ENCODE measurements at places on chromosomes 6 and 20.

- DNase-seq = no peak
Observed at GRCh38 chr6:99330159-99330558, 19.3 kb downstream of the FAXC start.

DNA sequence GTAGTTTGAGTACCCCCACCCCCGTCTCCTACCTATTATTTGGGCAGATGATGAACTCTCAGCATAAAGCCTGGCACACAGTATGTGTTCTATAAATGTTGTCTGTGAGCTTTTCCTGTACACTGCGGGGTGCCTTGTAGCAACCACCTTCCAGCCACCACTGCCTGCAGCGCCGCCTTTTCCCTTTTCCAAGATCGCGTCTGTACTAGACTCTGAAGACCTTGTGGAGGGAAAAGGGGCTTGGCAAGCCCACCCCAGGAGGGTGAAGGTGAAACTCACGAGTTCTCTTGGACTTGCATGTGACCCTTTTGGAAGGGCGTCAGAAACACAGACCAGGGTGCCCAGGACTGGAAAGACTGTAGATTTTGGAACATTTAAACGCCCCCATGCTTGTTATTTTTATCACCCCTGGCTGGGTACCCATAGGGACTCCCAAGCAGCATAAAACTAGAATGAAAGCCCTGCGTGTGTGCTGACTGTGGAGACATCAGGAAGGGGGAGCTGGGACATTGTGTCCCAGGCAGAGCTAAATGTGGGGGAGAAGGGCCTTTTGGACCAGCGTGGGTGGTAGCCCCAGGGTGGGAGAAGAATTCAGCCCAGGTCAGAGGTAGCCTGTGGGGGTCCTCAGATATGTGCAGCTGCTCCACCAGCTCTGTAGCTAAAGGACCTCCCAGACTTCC, 8.3 kb downstream of the BAK1 start:
- no peak for DNase-seq

- DNase-seq = no peak
Observed at GRCh38 chr6:63742060-63742459, 106.5 kb downstream of the PHF3 start.

- no peak for DNase-seq
Observed at GRCh38 chr6:126054258-126054702, 67.9 kb downstream of the TRMT11 start.

- DNase-seq = no peak
Observed at GRCh38 chr20:24638591-24639548, 169.4 kb downstream of the SYNDIG1 start.

DNA sequence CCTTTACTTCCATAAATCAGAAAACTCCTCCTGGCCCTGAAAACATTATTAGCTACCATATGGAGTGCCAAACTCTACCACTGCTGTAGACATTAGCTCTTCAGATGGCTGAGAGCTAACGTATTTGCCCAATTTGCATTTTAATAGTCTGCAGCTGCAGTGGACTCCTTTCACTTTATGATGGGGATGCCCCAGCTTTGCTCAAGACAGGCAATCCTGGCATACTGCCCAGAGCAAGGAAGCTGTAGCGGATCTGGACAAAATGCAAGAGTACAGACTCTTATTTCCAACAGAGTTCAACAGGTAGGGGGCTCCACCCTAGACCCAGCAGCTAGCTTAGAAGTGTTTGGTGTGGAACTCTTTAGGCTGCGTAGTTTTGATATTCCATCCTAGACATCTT, 246.7 kb downstream of the FOXC1 start:
- peak; percentile 56 for DNase-seq

DNA sequence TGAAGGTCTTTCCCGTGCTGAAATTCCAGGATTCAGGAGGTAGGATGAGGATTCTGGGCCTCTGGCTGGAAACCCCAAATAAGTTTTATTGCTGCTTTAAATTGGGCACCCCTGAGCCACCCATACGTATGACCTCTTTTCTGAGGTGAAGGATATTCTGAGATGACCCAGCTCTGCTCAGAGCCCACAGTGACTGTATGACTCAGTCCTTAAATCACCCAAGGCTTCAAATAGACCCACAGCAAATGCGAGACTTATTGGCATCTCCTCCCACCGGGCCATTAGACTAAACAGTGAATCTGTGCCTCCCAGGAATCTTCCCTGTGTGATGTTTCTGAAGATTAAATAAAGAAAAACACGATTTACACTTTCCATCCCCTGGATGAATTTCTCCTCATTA, 9.5 kb downstream of the SIRPG start:
- no peak for DNase-seq

GRCh38 chr6:96963809-96964208, 39.3 kb downstream of the KLHL32 start:
- no peak for DNase-seq

DNA sequence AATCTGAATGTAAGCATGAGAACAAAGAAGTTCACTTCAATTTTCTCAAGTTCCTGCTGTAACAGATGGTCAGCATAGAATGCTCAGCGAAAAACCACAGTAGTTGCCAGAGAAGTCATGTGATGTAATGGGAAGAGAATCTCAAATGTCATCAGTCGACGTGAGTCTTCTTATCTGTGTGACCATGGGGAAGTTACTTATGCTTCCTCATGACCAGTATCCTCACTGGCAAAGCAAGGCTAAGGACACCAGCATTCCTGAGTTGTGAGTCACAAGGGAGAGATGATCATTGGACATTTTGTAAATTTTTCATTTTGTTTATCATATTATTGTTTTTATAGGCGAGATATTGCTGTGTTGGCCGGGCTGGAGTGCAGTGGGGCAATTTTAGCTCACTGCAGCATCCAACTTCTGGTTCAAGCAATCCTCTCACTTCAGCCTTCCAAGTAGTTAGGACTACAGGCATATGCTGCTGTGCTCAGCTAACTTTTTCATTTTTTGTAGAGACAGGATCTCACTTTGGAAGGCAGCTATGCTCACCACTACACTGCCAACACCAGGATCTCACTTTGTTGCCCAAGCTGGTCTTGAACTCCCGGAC, 21.9 kb downstream of the SGK1 start:
- DNase-seq = no peak

DNA sequence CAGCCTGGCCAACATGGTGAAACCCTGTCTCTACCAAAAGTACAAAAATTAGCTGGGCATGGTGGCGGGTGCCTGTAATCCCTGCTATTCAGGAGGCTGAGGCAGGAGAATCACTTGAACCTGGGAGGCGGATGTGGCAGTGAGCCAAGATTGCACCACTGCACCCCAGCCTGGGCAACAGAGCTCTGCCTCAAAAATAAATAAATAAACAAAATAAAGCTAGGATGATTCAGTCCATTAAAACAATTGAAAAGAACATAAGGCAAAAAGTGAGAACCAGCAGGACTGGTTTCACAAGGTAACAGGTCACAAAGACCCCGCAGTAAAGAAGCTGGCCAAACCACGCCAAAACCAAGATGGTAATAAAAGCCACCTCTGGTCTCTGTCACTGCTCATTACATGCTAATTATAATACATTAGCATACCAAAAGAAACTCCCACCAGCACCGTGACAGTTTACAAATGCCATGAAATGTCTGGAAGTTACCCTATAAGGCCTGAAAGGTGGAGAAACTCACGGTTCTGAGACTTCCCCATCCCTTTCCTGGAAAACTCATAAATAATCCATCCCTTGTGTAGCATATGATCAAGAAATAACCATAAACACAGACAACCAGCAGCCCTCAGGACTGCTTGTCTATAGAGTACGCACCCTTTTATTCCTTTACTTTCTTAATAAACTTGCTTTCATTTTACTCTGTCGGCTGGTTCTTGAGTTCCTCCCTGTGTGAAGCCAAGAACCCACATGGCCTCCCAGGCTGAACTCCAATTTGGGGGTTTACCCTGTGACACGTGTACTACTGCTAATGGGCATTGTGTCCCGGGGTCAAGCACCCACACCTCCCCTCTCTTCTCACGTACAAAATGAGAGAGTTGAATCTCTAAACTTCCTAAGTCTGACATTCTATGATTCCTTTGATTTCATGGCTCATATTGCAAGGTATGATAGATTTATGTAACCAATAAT, 10.2 kb downstream of the LAMA4 start:
- DNase-seq = no peak

GRCh38 chr20:6595704-6596103, 171.8 kb upstream of the BMP2 start:
- DNase-seq = no peak

- DNase-seq = no peak
Observed at GRCh38 chr6:52877168-52877567, 32.3 kb downstream of the GSTA3 start.

DNA sequence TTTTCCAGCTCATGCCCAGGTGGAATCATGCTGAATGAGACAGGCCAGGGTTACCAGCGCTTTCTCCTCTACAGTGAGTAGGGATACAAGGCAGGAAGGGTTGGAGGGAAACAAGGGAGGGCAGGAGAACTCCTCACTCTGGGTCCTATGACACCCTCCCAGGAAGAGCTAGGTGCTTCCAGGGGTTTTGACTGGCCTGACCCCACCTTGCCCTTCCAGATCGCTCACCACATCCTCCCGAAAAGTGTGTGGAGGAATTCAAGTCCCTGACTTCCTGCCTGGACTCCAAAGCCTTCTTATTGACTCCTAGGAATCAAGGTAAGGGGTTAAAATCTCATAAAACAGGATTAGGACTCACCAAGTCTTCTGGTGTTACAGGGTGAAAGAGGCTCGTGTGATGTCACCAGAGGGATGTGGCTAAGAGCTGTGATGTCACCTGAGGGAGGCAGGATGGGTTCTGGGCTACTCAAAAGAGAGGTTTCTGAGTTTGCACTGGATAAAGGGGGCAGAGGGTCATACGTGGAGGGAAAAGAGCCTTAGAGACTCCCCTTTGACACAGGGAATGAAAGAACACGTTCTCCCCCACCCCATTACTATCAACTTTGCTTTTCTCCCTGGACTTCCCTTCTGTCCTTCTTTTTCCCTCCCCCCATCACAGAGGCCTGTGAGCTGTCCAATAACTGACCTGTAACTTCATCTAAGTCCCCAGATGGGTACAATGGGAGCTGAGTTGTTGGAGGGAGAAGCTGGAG, 1.9 kb downstream of the APOM start:
- no peak for DNase-seq

- no peak for DNase-seq
Observed at GRCh38 chr6:159681191-159681880, 11.7 kb downstream of the SOD2 start.

DNA sequence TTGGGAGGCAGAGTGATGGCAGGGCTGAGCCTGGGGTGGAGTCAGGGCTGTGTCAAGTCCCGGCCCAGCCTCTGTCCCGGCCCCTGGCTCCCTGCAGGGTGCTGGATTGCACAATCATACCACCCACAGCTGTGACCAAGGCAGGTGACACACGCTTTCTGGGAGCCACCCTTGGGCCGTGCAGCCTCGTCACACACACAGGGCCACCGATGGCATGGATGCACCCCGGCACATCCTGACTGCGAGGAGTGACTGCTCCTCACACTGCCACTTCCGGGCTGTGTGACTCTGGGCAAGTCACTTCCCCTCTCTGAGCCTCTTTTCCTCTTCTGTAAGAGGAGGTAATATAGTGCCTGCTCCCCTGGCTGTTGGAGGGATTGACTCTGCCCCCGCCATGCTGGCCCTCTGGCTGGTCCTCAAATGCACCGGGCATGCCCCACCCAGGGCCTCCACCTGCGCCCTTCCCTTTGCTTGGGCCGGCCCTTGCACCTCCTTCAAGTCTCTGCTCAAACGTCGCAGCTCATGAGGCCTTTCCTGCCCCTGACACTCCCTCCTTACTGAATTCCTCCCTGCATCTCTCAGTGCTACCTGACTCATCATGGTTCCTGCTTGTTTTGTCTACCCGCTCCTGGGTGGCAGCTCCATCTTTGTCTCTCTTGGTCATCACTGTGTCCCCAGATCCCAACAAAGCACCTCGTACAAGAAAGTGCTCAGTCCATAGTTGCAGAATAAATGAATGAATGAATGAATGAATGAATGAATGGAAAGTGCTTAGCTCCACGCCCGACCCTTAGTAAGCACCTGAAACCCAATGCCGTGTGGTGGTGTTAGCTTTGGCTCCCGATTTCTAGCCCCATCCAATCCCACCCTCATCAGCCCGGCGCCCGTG, 93.5 kb downstream of the CEBPB start:
- DNase-seq = no peak

GRCh38 chr6:158081657-158081935, 86.5 kb downstream of the SERAC1 start:
- no peak for DNase-seq

DNA sequence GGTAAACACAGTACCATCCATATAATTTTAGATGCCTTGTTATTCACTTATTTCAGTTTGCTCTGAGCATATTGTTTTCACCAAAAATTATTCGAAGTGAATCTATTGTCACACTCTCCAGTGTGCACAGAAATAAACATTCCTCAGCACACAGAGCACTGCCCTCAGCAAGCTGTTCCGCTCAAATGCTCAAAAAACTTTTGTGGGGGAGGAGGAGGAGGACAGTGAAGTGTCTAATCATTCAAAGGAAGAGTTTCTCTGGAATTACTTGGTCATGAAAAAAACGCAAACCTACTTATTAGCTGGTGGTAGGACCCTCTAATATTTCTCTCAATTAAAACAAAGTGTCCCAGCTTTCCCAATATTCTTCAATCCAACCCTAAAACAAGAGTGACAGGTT, 88.3 kb downstream of the DTNBP1 start:
- DNase-seq = no peak

DNA sequence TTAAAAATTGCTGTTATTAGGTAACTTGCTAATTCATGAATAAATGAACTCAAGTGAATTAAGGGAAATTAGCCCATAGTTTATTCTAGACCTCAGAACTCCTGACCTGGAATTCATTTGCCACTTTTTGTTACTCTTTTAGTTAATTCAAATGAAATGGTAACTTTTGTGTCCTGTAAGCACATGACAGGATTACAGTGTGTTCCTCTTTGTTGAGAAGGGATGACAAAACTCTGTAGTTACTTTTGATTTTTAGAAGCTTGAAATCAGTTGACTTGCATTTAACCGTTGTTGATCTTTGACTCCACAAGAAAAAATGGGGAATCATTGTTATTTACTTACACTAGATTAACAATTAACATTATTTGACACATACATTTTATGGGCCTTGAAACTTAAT, 6.2 kb downstream of the SLC9A8 start:
- no peak for DNase-seq

DNA sequence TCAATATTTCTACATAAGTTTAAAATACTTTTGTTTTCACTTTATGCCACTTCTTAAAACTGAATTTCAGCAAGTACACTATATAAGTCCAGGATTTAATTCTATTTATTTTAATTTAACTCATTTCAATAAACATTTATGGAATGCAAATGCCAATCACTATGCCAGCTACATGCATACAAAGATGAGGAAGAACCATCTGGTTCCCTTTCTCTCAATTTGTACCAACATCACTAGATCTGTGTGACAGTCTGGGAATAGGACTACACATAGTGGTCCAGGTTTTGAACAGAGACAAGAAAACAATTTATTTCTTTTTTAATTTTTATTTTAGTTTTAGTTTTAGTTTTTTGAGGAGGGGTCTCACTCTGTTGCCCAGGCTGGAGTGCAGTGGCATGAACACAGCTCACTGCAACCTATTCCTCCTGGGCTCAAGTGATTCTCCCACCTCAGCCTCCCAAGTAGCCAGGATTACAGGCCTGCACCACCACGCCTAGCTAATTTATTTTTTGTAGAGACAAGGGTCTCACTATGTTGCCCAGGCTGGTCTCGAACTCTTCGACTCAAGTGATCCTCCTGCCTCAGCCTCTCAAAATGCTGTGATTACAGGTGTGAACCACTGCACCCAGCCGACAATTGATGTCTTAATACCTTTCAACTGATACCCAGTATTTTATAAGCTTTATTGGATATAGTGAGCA, 35.8 kb downstream of the TRIM27 start:
- no peak for DNase-seq

- peak; percentile 40 for DNase-seq
Observed at GRCh38 chr20:49230021-49230420, 10.8 kb downstream of the DDX27 start.
